ENCODE measurements at places on chromosomes 3 and 15.
A peak's percentile ranks its signal among the peaks of the same experiment; 100 is the strongest.

DNA sequence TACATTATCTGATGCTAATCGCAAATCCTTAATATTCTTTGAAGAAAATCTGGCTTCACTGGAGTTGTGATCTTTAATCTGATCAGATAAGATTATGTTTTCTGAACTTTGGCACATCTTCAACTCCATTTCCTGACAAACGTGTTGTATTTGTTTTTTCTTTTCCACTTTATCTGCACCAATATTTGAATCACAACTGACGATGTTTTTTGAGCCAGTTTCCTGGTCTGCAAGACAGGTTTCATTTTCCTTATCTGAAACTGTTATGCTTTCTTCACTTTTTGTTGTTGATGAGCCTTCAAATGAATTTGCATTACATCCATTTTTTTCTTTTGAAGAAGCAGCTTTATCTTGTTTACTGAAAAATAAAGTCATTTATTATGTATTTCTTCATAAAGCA lies 101.5 kb downstream of the ZNF280D start:
- no peak for DNase-seq

DNA sequence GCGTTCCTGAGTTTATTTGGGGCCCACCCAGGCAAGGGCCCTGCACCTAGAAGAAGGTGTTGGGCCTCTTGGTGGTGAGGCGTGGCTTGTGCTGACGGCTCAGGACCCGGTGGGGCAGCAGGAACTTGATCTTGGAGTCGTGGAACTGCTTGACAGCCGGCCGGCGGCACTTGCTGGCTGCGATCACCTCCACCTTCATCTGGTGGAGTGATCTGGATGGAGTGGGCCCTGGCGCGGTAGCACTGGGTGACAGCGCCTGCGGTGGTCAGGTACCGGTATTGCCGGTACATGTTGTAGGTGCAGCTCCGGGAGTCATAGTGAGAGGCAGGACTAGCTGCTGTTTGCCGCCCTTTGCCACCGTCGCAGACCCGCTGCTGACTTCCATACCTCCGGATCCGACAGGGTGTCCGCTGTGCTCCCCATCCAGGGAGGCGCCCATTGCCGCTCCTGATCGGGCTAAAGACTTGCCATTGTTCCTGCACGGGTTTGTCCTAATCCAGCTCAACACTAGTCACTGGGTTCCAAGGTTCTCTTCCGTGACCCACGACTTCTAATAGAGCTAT lies 136.8 kb downstream of the ANO10 start:
- no peak for DNase-seq

GRCh38 chr3:49707113-49707480 lies 12.4 kb downstream of the AMIGO3 start:
- DNase-seq, result no peak

GRCh38 chr3:135311699-135312098 lies 516.6 kb downstream of the EPHB1 start:
- DNase-seq, result no peak

GRCh38 chr3:159416856-159417255 lies 571.8 kb upstream of the IL12A start:
- no peak for DNase-seq

DNA sequence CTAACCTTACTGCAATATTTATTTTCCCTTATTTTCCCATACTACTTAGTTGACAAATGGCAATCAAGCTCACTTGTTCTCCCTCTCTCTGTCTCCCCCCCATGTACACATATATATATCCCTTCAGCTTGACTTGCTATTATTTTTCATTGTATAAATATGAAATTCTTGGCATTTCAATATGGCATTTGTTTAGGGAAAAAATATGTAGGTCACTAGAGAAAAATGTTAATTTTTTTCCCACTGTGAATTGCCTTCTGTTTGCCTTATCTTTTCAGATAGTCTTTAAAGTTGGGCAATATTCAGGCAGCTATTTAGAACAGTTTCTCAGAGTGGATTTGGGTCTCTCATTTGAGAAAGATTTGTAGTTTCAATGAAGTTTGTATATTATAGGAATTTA lies 62.8 kb upstream of the UTS2B start:
- no peak for DNase-seq

GRCh38 chr15:100873029-100873677 lies 6.5 kb upstream of the ALDH1A3 start:
- DNase-seq, result peak; percentile 73

- DNase-seq, result no peak
Measured at GRCh38 chr3:138203938-138204337, 16.8 kb downstream of the ARMC8 start.

GRCh38 chr3:162521669-162522068 lies 1025.1 kb downstream of the OTOL1 start:
- no peak for DNase-seq

DNA sequence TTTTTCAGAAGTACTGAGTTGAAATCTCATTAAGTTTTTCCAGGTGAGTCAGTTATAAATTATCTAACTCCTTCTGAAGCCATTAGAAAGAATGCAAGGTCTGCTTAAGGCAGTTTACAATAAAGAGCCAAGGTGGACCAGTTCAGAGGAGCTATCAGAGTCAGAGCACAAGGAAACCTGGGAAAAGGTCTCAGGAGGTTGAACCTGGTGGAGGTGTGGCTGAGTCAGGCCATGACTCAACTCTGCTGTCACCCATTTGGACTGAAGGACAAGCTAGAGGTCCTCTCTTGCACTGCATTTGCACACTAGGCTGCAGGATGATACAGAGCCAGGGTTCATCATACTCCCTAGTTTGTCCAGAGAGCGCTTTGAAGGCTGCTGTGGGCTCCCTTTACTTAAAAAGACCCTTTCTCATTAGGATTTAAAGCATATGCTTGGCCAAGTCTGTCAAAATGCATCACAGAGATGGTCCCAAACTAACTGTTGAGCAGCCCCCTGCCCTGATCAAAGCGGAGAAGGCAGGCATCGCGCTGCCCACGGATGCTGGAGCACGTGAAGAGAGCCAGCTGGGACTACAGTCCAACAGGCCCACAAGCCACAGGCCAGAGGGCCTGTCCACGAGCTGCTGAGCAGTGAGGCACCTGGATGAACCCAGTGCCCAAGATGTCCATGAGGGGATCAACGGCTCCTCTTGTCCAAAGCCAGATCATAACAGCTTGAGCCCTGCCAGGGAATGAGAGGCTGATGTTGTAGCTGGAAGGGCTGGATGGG lies 26.0 kb upstream of the MRPS22 start:
- DNase-seq, result no peak

GRCh38 chr3:106247902-106248684 lies 379.3 kb upstream of the CBLB start:
- DNase-seq, result peak; percentile 11

- DNase-seq, result no peak
Measured at GRCh38 chr3:119582178-119582577, 2.9 kb downstream of the ADPRH start.

DNA sequence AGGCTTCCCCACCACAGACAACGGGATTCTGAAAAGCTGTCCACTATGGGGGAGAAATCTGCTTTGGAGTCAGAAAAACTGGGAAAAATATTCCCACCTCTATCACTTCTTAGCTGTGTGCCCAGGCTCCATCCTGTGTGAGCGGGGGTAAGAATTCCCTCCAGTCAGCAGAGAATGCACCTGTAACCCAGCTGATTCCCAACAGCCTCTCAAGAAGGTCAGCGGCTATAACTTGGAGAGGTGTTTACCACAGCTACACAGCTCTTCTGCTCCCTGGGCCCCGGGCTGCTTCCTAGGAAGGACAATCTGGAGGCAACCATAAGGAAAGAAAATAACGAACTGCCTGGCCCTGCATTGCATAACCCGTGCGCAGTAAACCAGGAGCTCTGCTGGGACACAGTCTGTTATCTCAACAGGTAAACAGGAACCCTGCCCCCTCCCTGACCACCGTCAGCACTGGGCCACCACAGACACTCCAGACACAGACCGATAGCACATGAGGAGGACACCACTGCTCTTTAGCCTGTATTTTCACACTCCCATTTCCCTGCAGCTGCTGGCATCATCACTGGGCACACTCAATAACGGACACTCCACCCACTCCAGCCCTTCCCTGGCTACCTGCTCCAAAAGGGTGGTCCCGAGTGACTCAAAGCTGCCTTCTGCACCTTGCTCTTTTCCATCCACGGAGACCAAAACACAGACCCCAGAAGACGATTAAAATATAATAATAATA lies 2.1 kb downstream of the RAB43 start:
- no peak for DNase-seq

DNA sequence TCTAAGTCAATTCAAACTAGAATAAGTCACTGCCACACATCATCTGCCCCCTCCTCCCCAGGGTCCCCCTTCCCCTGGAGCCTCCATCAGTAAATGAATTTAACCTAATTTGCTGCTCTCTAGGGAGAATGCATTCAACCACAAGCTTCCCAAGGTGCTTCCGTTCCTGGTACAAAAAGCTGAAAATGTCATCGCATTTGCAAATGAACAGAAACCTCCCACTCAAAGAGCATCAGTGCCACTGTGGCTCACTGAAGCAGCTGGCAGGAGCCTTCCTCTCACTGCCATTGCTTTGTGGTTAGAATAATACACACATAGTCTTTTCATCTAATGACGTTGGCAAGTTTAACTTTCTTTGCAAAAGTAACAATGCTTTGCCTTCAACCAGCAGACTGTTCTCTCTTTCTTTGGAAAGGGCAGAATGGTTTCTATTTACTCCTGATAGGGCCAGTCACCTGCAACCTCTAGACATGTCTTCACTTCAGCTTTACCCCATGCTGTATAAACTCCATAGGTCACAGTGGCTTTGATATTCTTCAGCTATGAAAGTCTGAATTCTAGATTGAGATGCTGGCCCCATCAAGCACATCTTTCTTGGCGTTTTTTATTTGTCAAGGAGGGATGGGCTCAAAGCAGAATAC lies 238.1 kb downstream of the CPNE4 start:
- DNase-seq, result no peak

DNA sequence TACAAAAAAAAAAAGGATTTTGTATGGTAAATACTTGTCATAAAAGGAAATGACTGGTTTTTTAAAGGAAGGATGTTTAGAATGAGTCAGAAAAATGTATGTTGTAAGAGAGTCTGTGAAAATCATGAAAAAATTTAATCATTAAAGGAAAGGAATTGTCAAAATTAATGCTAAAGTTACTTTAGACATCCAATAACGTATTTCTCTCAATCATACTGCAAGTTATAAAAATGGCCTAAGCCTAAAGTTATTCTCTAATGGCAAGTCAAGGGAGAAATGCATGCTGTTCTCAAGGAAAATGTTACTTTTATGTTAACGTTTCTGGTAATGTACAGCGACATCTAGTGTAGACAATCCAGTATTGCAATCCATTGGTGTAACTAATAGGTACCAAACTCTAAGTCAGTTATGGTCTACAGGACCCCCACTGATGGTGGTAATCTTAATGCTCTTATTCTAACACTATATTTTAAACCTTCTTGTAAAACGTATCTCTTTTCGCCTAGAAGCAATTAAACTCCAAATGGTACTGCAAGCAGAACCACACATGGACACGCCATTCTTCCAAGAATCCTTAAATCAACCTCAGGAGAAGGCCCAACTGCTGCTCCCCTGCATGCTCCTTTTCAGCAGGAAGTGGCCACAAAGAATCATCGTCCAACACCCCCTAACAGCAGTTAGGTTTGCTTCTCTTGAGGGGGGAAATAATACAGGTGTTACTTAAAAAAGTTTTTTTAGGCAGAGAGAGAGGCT lies 35.2 kb downstream of the NCEH1 start:
- no peak for DNase-seq

DNA sequence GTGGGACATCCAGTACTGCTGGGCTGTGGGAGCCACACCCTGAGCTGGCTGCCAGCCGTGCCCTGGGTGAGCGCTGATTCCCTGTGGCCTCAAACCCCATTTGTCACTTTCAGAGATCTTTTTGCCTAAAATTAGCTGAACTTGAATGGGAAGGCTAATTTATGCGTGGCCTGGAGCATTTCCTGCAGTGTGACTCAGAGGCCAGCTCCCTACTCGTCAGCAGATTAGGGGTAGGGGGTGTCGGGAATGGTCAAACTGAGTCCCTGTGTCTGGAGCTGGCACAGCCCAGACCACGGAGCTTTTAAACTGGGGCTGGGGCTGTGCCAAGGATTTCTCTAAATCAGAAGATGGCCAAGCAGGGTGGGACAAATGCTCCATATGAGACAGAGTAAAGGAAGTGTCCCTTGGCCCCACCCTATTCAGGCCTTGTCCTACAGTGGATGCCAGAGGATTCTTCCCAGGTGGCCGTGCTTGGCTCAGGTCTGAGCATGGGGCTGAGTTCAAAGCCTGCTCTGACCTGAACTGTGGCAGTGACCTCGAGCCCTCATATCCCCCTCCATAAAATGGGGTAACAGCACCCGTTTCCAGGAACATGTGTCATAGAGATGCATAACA lies 59.7 kb downstream of the ATP2B2 start:
- DNase-seq, result no peak

DNA sequence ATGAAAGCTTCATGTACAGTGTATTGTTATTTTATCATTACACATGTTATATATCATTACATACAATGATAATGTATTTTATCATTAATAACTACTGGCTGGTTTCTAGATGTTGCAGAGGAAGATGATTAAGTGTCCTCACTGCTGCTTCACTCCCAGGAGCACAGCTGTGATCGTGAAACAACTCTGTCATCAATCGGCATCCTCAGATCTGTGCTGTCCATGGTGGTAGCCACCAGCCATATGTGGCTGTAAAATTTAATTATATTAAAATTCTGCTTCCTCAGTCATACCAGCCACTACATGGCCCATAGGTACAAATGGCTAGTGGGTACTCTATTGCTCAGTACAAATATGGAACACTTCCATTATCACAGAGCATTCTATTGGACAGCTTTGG lies 379.4 kb upstream of the CFAP20DC start:
- DNase-seq, result no peak

GRCh38 chr15:64453689-64454037 lies 6.7 kb upstream of the ZNF609 start:
- no peak for DNase-seq

DNA sequence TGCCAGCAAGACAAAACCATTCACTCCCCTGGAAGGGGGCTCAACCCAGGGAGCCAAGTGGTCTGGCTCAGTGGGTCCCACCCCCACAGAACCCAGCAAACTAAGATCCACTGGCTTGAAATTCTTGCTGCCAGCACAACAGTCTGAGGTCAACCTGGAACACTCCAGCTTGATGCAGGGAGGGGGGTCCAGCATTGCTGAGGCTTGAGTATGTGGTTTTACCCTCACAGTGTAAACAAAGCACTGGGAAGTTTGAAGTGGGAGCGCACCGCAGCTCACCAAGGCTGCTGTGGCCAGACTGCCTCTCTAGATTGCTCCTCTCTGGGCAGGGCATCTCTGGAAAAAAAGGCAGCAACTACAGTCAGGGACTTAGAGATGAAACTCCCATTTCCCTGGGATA lies 81.7 kb downstream of the MSL2 start:
- no peak for DNase-seq
